ENCODE measurements at places on chromosomes 1 and 21. TPM values are rescaled to one million over a fixed set of nuclear protein-coding genes. Genes with fewer than 3 reads are reported as not detected.

Gene RPTN
- not detected for total RNA-seq

Gene SH2D1B
- total RNA-seq, result not detected

Gene DAB1
- total RNA-seq, result 0.39 TPM

Gene CHODL
- not detected for total RNA-seq

Gene HIPK1
- total RNA-seq, result 48.2 TPM

Gene RGS1
- not detected for total RNA-seq

Gene FAM151A
- 21.4 TPM for total RNA-seq

Data from Caco-2 (cell line).